ENCODE measurements at places on chromosomes 11 and 22.

DNA sequence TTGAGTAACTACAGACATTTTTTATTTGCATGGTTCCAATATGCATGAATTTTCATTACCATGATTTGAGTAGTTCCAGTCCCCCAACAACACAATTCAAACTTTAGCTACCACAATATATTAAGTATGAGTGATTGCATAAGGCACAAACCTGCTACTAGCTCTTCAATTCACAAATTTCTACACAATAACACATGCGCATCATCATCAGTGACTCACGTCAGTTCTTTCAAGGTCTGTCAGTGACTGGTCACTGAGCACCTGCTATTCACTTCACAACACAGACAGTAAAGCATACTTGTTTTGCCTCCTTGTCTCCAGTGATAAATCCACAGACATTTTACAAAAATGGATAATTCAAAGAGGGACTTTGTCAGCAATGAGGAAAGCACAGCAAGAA is 435.1 kb upstream of the CCDC90B start:
- no peak for DNase-seq

DNA sequence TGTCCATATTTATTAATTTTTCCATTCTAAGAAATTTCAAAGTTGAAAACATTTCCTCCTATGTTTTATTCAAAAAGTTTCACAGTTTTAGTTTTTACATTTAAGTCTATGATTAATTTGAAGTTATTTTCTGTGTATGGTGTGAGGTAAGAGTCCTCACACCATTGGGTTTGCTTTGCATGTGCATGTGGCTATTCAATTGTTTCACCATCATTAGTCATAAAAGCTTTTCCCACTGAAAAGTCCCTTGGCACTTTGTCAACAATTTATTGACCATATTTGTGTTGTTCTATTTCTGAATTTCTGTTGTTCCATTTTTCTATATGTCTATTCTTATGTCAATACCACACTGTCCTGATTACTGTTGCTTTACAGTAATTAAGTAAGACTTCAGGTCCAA is 186.5 kb downstream of the KIF18A start:
- no peak for DNase-seq

DNA sequence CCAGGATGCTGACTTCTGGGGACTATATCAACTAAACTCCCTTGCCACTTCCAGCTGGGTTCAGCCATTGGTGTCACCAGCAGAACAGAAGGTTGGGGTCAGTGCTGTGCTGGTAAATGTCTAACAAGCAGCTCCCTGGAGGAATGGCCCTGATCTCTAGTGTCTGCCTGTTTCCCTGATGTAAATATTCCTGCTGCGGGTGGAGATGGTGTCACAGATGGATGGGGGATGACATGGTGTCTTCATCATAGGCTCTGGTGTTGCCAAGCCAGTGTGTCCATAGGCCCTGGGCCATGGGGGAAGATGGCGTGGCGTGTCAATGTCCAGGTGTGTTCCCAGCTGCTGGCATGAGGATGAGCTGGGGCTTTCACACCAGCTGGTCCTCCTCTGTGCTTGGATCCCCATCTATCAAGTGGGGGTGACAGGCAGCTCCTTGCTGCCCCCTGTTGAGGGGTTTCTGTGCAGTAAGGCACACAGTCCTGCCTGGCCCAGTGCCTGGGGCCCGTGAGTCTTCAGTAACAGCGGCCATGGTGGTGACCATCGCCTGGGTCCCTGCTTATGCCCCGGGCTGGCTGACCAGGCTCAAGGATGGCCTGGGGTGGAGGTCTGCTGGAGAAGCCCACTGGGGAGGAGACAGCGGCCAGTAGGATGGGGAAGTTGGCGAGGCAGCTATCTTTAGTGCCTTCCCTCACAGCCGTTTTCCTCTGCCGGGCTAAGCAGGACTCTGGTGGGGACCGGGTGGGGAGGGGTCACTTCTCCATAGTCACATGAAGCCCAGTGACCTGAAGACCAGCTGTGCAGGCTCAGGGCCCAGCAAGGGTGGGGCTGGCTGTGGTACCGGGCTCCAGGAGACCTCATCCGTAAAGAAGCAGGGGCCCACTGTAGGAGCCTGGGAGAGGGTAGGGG is 12.7 kb downstream of the RPL3 start:
- no peak for DNase-seq

GRCh38 chr11:110463153-110463552 is 33.4 kb downstream of the FDX1 start:
- DNase-seq: peak; percentile 23

- DNase-seq: no peak
Observed at GRCh38 chr22:38481162-38481870, 13.4 kb downstream of the KDELR3 start.

DNA sequence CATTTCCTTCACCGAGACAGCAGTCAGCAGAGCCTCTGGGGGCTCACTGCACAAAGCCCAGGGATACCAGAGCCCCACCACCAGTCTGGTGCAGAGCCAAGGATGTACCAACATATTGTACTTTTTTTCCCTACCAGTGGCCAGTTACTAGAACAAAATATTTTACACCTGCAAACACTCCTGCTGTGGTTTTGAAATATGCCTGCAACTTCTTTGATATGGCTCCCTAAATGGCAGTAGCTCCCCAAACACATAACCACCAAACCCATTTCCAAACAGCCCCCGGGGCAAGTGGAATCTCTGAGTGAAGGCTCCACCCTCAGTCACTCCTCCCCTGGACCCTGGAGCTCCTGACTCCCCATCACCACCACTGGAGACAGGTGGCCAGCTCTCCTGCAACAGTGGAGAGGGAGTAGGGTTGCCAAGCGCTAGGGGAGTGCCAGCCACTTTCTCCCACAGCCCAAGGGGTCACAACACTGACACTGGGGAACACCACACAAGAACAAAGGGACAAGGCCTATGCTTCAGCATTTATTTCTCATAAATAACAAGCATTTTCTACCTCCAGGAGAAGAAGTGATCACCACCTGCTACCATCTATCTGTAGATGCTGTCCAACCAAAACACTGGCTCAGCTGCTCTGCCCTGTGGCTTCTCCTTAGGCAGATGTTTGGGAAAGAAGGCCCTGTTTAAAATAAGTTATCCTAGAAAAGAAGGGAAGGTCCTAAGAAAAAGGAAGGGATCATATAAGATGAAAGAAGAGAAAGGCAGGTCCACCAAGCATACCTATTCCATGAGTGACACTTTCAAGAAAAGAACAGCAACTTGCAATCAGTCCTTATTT is 15.1 kb downstream of the DGCR2 start:
- DNase-seq: no peak

GRCh38 chr22:45709866-45710265 is 38.2 kb downstream of the ATXN10 start:
- no peak for DNase-seq

- DNase-seq: no peak
Observed at GRCh38 chr11:19598456-19598855, 114.2 kb upstream of the NAV2 start.

- DNase-seq: no peak
Observed at GRCh38 chr22:20777420-20778177, 3.7 kb downstream of the SERPIND1 start.

GRCh38 chr22:25235547-25236290 is 16.3 kb downstream of the CRYBB2 start:
- peak; percentile 80 for DNase-seq

DNA sequence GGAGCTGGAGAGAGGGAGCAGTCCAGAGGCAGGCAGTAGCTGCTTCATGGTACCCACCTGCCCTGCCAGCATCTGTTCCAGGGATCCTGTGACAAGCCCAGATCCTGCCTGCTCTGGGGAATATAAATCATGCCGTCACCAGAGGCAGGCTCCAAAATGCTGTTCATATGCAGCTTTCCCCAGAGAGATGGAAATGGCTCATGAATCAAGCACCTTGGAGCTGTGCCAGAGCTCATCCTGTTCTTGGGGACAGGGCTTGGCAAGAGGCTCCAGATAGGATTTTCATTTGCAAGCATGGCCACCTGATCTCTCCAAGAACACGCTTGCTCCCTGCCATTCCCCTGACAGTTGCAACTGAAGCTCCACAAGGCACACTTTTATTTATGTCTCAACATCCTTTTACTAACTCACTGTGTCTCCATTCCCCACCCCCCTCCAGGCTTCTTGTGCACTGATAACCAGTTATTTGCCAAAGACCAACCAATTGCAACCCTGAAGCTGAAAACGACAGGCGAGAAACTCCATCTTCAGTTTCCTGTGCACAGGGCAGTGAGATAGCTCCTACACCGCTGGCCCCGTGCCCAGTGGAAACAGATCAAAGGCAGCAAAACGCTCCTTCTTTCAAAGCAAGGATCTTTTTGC is 115.8 kb upstream of the PITPNB start:
- DNase-seq: no peak

DNA sequence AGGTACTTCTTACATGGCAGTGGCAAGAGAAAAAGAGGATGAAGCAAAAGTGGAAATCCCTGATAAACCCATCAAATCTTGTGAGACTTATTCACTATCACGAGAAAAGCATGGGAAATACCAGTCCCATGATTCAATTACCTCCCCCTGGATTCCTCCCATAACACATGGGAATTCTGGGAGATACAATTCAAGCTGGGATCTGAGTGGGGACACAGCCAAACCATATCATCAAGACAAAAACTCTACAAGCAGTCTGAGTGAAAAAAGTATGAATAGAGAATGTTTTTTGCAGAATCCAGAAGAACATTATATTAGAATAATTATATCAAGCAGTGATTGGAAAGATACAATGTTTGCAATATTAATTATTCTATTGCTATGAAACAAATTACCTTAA is 893.7 kb downstream of the FAM181B start:
- DNase-seq: no peak

DNA sequence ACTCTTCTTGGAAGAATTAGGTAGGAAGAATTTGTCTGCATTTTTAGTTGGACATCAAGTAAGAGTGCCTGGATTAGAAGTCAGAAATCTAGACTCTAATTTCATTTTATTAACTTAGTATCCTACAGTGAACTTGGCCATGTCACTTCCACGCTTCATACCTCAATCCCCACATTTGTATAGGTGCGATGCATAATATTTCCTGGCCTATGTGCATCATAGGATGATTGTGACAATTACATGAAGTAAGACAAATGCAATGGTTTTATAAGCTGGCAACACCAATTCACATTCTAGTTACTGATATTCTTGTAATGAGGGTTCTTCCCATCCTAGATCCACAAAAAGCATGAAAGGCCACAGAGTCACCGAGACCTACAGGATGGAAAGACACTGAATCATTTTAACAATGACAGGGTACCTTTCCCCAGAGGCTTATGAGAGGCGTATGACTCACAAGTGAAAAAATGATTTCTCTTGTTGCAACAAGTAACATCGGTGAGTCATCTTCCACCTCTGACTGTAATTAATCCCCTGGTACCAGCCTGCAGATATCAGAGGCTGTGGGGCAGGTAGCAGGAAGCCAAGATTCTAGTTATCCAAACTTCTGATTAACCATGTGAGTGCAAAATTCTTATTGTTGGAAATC is 56.0 kb upstream of the OR5AK2 start:
- DNase-seq: no peak

DNA sequence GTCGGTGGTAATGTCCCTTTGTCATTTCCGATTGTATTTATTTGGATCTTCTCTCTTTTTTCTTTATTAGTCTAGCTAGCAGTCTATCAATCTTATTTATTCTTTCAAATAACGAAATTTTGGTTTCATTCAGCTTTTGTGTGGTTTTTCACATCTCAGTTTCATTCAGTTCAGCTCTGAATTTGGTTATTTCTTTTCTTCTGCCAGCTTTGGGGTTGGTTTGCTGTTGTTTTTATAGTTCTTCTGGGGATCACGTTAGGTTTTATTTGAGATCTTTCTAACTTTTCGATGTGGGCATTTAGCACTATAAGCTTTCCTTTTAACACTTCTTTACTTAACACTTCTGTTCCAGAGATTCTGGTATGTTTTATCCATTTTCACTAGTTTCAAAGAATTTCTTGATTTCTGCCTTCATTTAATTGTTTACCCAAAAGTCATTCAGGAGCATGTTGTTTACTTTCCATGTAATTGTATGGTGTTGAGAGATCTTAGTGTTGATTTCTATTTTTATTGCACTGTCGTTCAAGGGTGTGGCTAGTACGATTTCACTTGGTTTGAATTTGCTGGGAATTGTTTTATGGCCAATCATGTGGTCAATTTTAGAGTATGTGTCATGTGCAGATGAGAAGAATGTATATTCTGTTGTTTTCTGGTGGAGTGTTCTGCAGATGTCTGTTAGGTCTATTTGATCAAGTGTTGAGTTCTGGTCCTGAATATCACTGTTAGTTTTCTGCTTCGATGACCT is 7.7 kb upstream of the SCGB1D1 start:
- DNase-seq: no peak

DNA sequence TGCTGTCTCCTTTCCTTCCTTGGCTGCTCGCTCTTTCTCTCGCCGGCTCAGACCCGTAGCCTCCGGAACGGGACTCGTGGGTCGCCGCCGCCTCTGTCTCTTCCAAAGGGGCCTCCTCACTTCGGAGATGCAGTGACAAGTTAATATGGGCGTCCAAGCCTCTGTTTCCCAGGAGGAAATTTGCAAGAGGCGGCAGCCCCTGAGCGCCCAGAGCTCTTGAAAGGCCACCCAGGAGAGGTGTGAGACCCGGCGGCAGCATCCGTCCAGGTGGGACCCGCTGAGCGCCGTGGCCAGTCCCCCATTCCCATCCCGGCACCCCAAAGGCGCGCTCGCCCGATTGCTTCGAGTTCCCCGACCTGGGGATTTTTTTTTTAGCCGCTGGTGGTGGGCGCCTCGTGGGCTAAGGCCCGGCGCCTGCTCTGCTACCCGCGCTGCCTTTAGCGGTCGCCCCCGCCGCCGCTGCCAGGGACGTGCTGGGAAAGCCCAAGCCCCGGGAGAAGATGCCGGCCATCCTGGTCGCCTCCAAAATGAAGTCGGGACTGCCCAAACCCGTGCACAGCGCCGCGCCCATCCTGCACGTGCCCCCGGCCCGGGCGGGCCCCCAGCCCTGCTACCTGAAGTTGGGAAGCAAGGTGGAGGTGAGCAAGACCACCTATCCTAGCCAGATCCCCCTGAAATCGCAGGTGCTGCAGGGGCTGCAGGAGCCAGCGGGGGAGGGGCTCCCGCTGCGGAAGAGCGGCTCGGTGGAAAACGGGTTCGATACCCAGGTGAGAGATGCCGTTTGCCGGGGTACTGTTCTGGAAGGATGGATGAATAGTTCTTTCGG is 772 bp downstream of the NAV2 start:
- no peak for DNase-seq

GRCh38 chr11:19669511-19669910 is 43.1 kb upstream of the NAV2 start:
- no peak for DNase-seq

DNA sequence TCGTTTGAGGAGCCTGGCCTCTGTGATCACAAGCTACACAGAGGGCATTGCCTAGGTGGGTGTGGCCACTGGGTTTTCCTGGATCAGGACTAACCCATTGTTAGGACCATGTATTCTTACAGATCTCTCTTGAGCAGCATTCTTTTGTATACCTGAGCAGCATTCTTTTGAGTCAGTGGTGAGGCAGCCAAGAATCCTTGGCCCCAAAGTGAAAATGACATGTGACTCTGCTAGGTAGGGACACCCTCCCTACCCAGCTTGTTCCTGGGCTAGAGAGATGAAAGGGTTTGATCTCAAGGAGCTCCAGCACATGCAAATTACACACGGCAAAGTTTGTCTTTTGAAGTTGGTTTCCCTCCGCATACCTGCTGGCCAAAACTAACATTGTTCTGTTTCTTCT is 55.0 kb upstream of the HORMAD2 start:
- DNase-seq: no peak

Measured in neuronal stem cell (in vitro differentiated cells).